Activated naive CD8-positive, alpha-beta T cell treated with anti-CD3 and anti-CD28 coated beads for 36 hours (primary cell): ENCODE measurements at places on chromosomes 4 and X. TPM values are rescaled to one million over a fixed set of nuclear protein-coding genes. Genes with fewer than 3 reads are reported as not detected.

The NAT8L gene
- total RNA-seq = 0.56 TPM

DNA sequence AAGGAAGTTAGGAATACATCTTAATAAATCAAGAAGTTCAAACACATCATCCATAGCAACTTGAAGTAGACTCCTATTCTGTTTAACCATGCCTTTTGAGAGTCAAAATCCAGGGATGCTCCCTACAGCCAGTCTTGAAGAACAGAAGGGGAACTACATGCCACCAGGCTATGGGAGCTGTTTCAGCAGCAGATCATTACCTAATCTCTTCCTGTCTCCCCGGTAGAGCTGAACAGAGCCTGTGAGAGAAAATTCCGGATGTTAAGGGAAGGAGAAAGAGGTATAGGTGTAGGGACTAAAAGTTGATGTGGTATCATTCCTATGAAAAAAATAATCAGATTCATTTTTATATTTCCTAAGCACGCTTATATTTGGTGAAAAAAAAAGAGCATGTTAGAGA lies 352.2 kb downstream of the SPRY1 start:
- peaks cover 3% of the 10 kb centered on the region for H3K4me1 ChIP-seq
- peaks cover 19% of the 10 kb centered on the region for H3K27me3 ChIP-seq
- DNase-seq = no peak
- H3K36me3 ChIP-seq = no peaks in the 10 kb centered on the region

The HSPA4L gene
- total RNA-seq = 3.8 TPM

GRCh38 chr4:176778063-176778462 lies 14.7 kb downstream of the VEGFC start:
- H3K4me3 ChIP-seq = no peak overlapping the region
- H3K27ac ChIP-seq = no peak overlapping the region
- no peaks in the 10 kb centered on the region for H3K36me3 ChIP-seq
- no peak for DNase-seq

DNA sequence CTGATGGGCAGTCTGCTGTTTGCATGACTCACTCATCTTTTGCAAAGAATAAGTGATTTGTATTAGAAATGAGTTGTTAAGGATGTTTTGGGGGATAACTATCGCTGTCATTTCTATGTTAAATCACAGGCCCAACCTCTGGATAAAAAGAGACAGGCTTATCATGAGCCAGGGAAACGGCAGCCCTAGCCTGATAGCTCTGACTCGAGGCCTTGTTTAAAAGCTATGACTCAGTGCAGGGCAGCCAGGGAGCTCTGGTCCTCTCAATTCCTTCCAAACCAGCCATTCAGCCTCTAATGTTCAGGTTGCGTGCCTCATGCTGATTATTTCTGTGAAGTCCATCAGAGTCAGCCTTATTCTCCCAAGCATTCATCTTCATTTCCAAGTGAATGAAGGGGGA lies 305.9 kb upstream of the HAND2 start:
- no peak for DNase-seq
- H3K27ac ChIP-seq = no peak overlapping the region
- no peak overlapping the region for H3K4me3 ChIP-seq
- H3K4me1 ChIP-seq = no peaks in the 10 kb centered on the region
- H3K36me3 ChIP-seq = no peaks in the 10 kb centered on the region

DNA sequence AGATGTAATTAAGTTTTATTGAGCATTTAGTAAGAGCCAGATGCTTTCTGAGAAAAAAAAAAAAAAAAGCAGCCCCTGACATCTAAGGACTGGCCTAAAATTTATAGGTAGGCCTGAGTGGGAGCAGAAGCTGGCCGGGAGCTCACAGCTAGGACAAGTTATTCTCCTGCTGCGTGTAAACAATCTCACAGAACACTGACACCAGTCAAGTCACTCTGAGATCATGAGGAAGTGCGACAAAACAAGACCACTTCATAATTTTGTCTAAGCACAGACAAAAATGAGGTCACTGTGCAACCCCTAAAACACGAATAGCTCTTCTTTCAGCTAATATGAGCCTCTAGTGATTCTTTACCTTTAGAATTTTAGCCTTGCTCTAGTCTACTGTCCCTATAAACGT lies 15.3 kb upstream of the NSUN7 start:
- H3K27me3 ChIP-seq = peaks cover 15% of the 10 kb centered on the region
- no peaks in the 10 kb centered on the region for H3K36me3 ChIP-seq
- peaks cover 15% of the 10 kb centered on the region for H3K4me1 ChIP-seq

The LYAR gene
- total RNA-seq = 97.6 TPM

DNA sequence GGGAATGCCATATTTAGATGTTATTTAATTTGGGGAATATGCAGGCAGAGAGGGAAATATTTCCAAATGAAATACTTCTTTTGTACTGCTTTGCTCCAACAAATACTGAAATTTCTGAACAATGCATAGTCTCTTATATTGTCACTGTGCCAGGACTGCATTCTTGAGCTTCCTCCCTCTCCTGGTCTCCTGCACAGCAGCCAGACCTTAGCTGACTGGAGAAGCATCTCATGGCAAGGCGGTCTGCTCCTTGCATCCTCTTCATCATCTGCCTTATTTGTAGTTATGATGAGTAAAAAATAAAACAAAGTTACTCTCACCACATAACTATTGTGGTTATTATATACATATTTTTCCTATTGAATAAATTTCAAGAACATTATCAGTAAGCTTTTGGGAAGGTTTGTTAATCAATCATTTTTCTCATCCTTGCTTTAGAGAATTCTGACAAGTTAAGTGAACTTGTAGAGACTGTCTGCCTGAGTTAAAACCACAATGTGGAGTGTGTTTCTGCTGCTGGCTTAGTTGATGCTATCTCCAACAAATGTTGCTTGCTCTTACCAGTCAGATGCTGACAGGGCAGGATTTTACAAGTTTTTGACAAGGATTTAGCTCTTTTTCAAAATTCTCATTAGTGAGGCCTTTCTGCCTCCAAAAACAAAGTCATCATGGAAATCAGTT lies 153.6 kb downstream of the SOWAHB start:
- no peak overlapping the region for H3K27ac ChIP-seq
- no peak for DNase-seq
- H3K4me3 ChIP-seq = no peak overlapping the region
- H3K36me3 ChIP-seq = no peaks in the 10 kb centered on the region
- peaks cover 3% of the 10 kb centered on the region for H3K27me3 ChIP-seq
- H3K4me1 ChIP-seq = no peaks in the 10 kb centered on the region

The CENPVL2 gene
- not detected for total RNA-seq

The FAM47E gene
- total RNA-seq = not detected

The IL1RAPL1 gene
- total RNA-seq = not detected

- peaks cover 6% of the 10 kb centered on the region for H3K36me3 ChIP-seq
- H3K4me3 ChIP-seq = no peak overlapping the region
- no peak for DNase-seq
- no peaks in the 10 kb centered on the region for H3K4me1 ChIP-seq
- no peaks in the 10 kb centered on the region for H3K27me3 ChIP-seq
Observed at GRCh38 chr4:15202481-15202880, 200.2 kb downstream of the CPEB2 start.

The NWD2 gene
- not detected for total RNA-seq

DNA sequence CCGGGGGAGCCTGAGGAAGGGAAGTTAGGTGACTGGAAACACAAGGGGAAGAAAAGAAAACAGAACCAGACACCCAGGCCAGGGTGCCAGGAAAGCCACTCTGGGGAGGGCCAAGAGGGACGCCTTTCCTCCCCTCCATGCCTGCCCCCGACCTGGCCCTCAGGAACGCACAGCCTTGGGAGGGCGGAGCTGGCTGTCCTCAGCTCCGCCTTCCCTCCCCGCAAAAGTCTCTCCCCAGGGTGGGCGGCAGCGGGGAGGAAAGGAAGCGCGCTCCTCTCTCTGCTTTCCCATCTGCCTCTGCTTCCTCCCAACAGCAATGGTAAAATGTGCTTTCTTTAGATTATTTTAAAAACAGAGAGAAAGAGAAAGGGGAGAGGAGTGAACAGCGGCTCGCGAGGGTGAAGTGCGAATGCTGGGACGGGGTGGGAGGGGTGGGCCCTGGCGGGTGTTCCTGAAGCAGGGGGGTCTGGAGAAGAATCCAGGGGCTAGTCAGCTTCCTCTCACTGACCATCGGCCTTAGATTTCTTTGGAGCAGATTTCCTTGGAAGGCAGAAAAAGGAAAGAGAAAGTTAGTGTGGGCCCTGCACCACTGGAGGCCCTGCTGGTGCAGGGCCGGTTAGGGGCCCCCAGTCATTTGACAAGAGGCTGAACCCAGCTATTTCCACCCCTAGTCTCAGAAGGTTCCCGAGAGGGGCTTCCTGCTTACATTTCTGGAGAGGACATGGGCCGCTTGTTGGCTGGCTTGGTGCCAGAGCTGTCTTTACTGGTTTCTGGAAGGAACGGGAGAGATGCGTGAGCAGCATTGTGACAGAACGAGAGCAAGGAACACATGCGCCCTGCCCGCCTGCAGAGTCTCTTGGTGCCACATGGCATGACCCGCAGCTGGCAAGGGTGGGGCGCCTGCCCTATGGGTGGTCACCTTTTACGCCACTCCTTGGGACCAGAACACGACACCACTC lies 4.7 kb upstream of the RENBP start:
- H3K36me3 ChIP-seq = peaks cover 15% of the 10 kb centered on the region
- peak overlapping the region; percentile 89 for H3K27ac ChIP-seq
- DNase-seq = no peak
- no peaks in the 10 kb centered on the region for H3K27me3 ChIP-seq
- H3K4me3 ChIP-seq = peak overlapping the region; percentile 48

DNA sequence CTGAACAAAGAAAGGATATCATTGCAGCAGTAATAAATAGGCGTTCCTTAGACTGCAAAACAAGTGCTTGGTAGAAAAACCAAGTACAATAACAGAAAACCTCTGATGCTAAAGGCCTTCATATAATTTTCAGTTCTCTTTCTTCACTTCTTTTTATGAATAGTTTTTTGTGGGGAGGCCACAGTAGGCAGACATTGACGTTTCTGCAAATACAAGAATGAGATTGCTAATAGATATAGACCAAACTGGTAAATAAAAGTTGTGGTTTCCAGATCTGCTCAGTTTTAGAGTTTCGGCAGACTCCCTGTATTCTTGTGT lies 57.0 kb upstream of the RAP1GDS1 start:
- H3K4me1 ChIP-seq = peaks cover 17% of the 10 kb centered on the region
- DNase-seq = no peak
- H3K4me3 ChIP-seq = peak overlapping the region; percentile 62
- H3K27ac ChIP-seq = peak overlapping the region; percentile 93
- peaks cover 9% of the 10 kb centered on the region for H3K36me3 ChIP-seq
- H3K27me3 ChIP-seq = no peaks in the 10 kb centered on the region

The DDX53 gene
- not detected for total RNA-seq

GRCh38 chrX:132193872-132194574 lies 25.2 kb downstream of the RAP2C start:
- H3K4me3 ChIP-seq = no peak overlapping the region
- no peak overlapping the region for H3K27ac ChIP-seq
- no peaks in the 10 kb centered on the region for H3K27me3 ChIP-seq

The SMIM10 gene
- total RNA-seq = 2.8 TPM

The SSX4B gene
- not detected for total RNA-seq

DNA sequence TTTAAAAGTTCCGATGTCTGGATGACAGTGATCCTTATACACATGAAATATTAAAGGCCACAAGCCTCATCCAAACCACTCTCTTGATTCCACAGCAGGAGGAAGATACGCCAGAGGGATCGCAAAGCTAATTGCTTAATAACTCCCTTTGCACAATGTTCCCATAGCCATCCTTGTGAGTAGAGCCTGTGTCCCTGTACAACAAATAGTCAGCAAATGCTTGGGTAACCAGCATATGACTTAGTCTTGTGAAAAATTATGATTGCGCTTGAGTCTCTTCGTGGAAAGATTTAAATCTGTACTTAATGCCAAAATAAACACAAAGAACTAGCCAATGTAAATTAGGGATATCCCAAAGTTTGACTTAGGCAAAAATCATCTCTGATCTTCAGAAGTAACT lies 31.5 kb downstream of the SLC9A7 start:
- H3K4me3 ChIP-seq = no peak overlapping the region
- peaks cover 7% of the 10 kb centered on the region for H3K36me3 ChIP-seq
- no peaks in the 10 kb centered on the region for H3K27me3 ChIP-seq

The TENM3 gene
- not detected for total RNA-seq

The CFAP47 gene
- not detected for total RNA-seq

- no peaks in the 10 kb centered on the region for H3K4me1 ChIP-seq
- no peak overlapping the region for H3K27ac ChIP-seq
- no peak for DNase-seq
- no peak overlapping the region for H3K4me3 ChIP-seq
- H3K36me3 ChIP-seq = no peaks in the 10 kb centered on the region
- H3K27me3 ChIP-seq = no peaks in the 10 kb centered on the region
Observed at GRCh38 chr4:165766018-165766417, 107.0 kb upstream of the TLL1 start.

GRCh38 chr4:146105464-146105863 lies 70.1 kb upstream of the LSM6 start:
- DNase-seq = no peak
- no peak overlapping the region for H3K4me3 ChIP-seq
- peaks cover 6% of the 10 kb centered on the region for H3K27me3 ChIP-seq
